ENCODE measurements at places on chromosomes 2 and 18. TPM values are rescaled to one million over a fixed set of nuclear protein-coding genes. Genes with fewer than 3 reads are reported as not detected.

- DNase-seq: no peak
These were observed 83.5 kb downstream of the HRH4 start for GRCh38 chr18:24543795-24544498.

GRCh38 chr2:173184031-173185004 lies 108.7 kb downstream of the MAP3K20 start:
- peak; percentile 37 for DNase-seq

DNA sequence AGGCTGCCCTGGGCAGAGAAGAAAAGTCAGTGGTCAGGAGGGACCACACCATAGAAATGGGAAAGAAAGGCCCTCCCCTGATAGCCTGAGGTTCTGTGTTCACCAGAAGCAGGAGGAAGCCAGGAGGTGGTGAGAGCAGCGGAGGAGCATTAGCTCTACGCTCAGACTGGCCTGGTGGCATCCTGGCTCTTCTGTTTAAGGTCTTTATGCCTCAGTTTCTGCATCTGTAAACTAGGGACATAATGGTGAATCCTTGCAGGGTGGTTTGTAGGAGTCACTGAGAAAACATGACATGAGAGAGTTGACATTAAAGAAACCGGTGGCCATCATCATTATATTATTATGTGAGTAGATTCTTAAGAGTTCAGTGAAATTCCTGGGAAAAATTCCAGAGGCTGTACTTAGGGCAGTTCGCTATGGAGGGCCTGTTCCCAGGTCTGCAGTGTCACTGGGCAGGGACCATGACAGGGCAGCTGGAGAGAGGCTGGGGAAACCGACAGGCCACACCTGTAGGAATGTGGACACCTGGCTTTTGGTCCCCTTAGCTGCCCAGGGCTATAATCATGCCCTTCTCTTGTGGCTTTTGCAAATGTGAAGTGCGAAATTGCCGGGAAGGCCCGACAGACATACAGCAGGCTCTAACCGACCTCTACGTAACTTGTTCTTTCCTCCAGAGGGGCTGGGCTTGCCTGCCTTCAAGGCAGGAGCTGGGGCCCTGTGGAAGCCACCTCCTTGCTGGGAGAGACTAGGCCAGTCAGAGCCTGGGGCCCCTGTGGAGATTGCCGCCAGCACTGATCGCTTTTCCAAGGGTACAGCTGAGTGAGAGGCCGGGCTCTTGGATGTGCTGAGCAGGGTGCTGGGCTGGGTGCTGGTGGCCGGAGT lies 31.0 kb downstream of the GLI2 start:
- no peak for DNase-seq

DNA sequence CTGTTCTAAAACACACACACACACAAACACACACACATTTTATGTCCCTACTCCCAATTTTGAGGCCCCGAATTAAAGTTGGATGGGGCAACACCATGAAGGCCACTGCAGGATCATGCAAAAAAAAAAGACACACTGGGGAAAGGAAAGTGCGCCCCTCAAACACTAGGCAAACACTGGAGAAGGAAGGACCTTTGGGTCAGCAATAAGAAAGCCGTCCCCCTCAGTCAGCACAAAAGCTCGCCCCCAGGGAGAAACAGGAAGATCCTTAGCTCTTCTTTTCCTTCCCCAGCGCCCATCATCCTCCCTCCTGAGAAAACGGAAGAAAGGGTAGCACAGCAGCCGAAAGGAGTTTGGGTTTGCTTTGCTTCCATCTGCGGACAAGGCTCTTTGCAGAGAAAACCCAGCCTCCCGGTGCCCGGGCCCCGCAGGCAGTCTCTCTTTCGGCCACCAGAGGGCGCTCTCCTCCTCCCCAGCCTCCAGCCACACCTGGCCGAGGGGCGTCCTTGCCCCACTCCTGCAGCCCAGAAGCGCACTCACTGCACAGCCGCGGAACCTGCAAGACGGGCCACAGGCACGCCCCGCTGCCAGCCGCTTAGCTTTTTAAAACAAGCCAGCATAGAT lies 248.5 kb downstream of the CDH20 start:
- no peak for DNase-seq

DNA sequence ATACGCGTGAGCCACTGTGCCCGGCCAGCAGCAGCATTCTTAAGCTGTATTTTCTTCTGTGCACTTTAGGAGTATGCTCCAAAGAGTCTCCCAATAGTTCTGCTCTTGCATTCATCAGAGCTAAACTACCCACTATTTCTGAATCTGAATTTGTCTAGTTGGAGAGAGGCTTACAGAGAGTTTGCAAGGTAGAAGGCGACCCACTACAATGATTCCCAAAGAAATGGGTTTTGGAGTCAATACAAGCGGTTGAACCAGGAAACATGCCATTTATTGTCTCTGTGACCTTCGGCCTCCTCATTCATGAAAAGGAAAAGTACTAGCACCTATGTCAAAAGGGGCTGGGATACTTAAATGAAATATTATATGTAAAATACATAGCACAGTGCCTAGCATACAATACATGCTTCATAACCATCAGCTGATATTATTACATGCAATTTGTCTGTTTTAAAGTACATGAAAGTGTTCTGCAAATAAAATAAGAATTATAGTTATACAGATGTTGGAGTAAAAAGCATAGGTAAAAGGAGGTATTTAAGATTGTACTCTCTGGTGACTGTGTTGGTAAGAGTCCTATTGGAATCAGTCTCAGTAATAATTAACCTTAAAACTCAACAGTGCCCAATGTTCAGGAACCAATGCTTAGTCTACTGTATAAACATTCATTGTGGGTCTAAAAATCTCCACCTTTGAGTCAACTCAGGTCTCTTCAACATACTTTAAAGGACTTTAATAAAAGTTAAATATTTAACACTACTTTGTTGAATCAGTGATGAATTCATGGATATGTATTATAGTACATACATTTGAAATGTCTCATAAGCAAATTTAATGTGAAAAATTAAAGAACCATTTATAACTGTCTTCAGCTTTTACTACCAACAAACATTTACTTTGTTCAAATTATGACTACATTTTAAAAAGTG lies 89.8 kb upstream of the GRB14 start:
- DNase-seq: no peak

GRCh38 chr18:58491773-58492752 lies 136.8 kb downstream of the ALPK2 start:
- no peak for DNase-seq

DNA sequence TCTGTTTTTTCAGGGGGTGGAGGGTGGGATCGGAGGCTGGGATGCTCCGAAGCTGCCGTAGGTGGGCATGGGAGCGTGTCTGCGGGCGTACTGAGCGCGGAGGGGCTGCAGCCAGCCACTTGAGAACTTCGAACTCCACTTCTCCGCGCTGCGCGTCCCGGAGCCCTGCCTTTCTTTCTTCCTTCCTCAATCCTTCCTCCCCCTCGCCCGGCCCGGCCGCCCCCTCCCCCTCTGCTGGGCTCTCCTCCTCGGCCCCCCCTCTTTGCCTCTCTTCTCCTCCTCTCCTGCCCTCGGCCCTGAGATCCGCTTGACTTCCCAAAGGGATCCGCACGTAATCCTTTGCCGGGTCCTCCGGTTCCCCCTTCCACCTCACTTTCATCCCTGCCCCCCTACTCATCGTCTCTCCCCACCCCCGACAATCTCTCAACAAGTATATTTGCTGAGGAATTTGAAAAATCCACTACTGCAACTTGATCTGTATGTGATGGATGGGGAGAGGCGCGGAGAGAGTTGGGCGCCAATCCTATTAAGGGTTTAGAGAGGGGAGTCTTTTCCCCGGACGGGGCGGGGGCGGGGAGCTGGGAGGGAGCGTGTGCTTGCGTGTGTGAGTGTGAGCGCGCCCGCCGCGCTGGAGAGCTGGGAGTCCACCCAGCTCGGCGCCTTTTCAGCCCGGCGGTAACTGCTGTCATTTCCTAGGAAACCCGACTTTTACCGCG lies 1.1 kb downstream of the GLI2 start:
- DNase-seq: no peak

GRCh38 chr2:1266351-1266750 lies 146.9 kb upstream of the TPO start:
- no peak for DNase-seq

GRCh38 chr2:212536817-212537725 lies 1.5 kb downstream of the ERBB4 start:
- no peak for DNase-seq

DNA sequence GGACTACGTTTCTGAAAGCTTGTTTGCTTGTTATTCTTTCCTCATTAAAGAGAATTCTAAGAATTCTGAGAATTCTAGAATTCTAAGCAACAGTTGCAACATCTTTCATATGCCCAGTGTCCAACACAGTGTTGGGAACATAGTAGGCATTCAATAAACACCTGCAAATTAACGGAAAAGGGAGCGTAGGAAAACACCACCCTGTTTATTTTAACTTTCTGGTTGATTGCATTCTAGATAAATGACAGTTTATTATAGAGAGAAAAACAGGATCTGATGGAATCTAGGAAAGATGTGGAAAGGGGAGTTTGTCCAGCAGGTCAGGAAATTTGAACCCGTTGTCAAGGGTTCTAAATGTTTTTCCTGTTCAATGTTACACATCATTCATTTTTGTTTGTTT lies 24.2 kb upstream of the EFEMP1 start:
- no peak for DNase-seq

DNA sequence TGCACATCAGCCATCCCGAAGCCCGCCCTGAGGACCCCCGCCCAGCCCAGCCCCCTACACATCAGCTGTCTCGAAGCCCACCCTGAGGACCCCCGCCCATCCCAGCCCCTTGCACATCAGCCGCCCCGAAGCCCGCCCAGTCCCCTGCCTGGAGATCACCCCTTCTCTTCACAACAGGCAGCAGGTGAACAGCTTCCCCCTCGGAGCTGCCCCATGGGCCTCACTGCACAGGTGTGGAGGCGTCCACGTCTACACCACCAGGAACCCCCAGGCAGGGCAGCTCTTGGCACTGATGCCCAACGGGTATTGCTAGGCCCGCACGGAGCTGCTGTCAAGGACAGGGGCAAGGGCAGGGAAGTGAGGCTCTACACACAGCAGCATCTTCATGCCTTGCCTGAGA lies 137.6 kb downstream of the HDAC4 start:
- DNase-seq: no peak

- no peak for DNase-seq
These were observed 23.6 kb downstream of the COX7A2L start for GRCh38 chr2:42337356-42337820.

DNA sequence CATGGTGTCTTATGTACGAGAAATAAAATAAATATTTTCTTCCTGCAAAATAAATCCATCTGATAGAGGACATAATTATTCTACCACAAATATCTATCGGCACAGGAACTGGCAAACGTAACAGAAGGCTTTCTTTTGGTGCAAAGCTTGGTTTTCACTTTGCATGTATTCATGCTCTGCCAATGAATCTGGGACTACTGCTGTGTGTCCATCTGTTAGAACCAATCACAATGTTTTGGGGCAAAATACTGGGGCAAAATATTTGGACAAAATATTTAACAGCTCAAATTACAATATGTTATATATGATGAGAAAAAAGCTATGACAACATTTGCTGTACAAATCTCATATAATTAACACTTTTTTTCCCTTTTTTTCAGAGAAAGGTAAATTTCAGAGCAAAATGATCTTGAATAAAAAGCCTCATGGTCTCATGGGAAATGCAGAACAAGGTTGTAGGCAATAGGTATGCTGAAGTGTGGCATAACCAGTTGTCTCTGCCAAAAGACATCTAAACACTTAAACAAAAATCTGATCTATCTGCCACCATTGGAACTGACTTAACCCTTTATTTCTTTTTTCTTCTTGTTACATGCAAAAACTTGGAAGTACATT lies 923.2 kb downstream of the CPS1 start:
- no peak for DNase-seq

BBS5 gene
- 5.5 TPM for total RNA-seq

ICOS gene
- not detected for total RNA-seq

CAVIN2 gene
- 240 TPM for total RNA-seq

XIRP2 gene
- 6.5 TPM for total RNA-seq

DRC1 gene
- total RNA-seq: not detected

TTC39C gene
- 1.1 TPM for total RNA-seq
